ENCODE measurements at places on chromosomes 3 and 15. TPM values are rescaled to one million over a fixed set of nuclear protein-coding genes. Genes with fewer than 3 reads are reported as not detected.

The EHHADH gene
- 4.7 TPM for total RNA-seq

The SKOR1 gene
- not detected for total RNA-seq

The SCN11A gene
- total RNA-seq, result not detected

The GOLGA8G gene
- not detected for total RNA-seq

The CCR9 gene
- total RNA-seq, result not detected

The COL6A5 gene
- not detected for total RNA-seq

The AP3B2 gene
- not detected for total RNA-seq

The CCDC54 gene
- not detected for total RNA-seq

The CYP1A1 gene
- under 0.01 TPM for total RNA-seq

The ASB14 gene
- not detected for total RNA-seq

The COL6A6 gene
- total RNA-seq, result not detected

The DYNLT2B gene
- 4.2 TPM for total RNA-seq

The CIB2 gene
- 2.5 TPM for total RNA-seq

The DUOX1 gene
- not detected for total RNA-seq

The CTXN2 gene
- total RNA-seq, result not detected

The ETV5 gene
- 25.3 TPM for total RNA-seq

The THRB gene
- total RNA-seq, result under 0.01 TPM

The HTR3D gene
- total RNA-seq, result not detected

The SPATA12 gene
- under 0.01 TPM for total RNA-seq

The TNNC1 gene
- total RNA-seq, result 1.3 TPM

The SV2B gene
- not detected for total RNA-seq

The IMPG2 gene
- total RNA-seq, result 0.18 TPM

The C15orf62 gene
- under 0.01 TPM for total RNA-seq

The CCDC80 gene
- 406 TPM for total RNA-seq

The NAA80 gene
- total RNA-seq, result 3.1 TPM

The SLC9C1 gene
- total RNA-seq, result not detected

The POLQ gene
- 5.0 TPM for total RNA-seq

The MFSD1 gene
- 103 TPM for total RNA-seq

The CAPN3 gene
- total RNA-seq, result under 0.01 TPM

The KIAA1143 gene
- total RNA-seq, result 16.8 TPM

The CAMK1 gene
- total RNA-seq, result 33.3 TPM

The GOLGA8S gene
- under 0.01 TPM for total RNA-seq

The TGM4 gene
- total RNA-seq, result under 0.01 TPM

The SH3GL3 gene
- total RNA-seq, result not detected

The ZNF770 gene
- total RNA-seq, result 38.9 TPM

The DIS3L gene
- total RNA-seq, result 12.2 TPM

The HCLS1 gene
- 0.56 TPM for total RNA-seq

The CCK gene
- not detected for total RNA-seq

The LTF gene
- not detected for total RNA-seq

The MESP1 gene
- under 0.01 TPM for total RNA-seq

The CDHR4 gene
- not detected for total RNA-seq

The FANCD2 gene
- total RNA-seq, result 19.7 TPM

The LRRC2 gene
- total RNA-seq, result 4.7 TPM

The CNTN3 gene
- 3.6 TPM for total RNA-seq

The C3orf20 gene
- total RNA-seq, result not detected

The CXCR6 gene
- total RNA-seq, result under 0.01 TPM

The CLEC3B gene
- 1.9 TPM for total RNA-seq

The UBAP1L gene
- total RNA-seq, result 0.28 TPM

The ACKR4 gene
- 0.18 TPM for total RNA-seq

The SH2D7 gene
- not detected for total RNA-seq

The DPH6 gene
- 8.1 TPM for total RNA-seq

The CLSTN2 gene
- total RNA-seq, result under 0.01 TPM

The AMT gene
- total RNA-seq, result 0.36 TPM

The RAD18 gene
- total RNA-seq, result 22.2 TPM

The SPINT1 gene
- 0.56 TPM for total RNA-seq

The TTC21A gene
- total RNA-seq, result 0.56 TPM

Data from IMR-90 (cell line).